Amygdala (tissue), 56 donors: ENCODE measurements at places on chromosomes 3 and 15.

GRCh38 chr3:102525624-102526023 is 90.8 kb downstream of the ZPLD1 start:
- no peak for DNase-seq

GRCh38 chr3:133096900-133097613 is 58.9 kb downstream of the TMEM108 start:
- DNase-seq, result no peak

DNA sequence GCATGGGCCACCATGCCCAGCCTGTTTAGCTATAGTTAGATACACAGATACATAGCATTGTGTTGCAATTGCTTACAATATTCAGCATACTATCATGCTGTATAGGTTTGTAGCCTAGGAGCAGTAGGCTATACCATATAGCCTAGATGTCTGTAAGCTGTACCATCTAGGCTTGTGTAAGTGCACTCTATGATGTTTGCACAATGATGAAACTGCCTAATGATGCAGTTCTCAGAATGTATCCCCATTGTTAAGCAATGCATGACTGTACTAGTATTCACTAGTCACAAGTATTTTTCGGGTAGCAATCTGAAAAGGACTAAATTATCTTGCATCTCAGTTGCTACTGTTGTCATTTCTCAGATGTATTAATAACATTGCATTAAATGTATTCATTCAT is 16.0 kb downstream of the PIGB start:
- DNase-seq, result no peak

- DNase-seq, result no peak
Measured at GRCh38 chr3:153038779-153039178, 123.2 kb upstream of the RAP2B start.

DNA sequence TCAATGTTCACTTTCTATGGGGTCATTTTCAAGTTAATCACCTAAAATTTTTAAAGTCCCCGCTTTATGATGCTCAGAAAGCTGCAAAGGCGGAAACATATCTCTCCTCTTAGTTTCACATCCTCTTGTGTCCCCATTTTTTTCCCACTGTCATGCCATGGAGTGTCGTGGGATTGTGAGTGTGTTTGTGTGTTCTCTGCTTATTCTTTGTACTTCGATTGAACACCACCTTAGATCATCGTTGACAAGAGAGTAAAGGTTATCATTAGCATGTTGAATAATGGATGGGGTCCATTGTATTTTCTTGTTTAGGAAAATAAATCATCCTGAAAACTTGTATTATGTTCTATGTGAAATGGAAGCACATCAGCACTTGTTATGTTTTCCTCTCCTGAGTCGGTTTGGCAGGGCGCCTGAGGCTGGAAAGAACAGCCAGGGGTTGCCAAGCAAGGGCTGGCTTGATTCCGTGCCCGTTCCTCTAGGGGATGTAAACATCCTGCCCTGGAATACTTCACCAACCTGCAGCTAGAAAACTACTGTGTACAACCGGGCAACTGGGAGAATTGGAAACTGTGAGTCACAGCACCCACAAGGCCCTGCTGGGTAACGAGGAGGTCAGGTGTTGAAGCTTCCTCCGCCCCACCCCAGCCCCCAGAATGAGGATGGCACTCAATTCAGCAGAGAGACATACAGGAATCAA is 67.2 kb downstream of the EIF4E3 start:
- DNase-seq, result no peak

DNA sequence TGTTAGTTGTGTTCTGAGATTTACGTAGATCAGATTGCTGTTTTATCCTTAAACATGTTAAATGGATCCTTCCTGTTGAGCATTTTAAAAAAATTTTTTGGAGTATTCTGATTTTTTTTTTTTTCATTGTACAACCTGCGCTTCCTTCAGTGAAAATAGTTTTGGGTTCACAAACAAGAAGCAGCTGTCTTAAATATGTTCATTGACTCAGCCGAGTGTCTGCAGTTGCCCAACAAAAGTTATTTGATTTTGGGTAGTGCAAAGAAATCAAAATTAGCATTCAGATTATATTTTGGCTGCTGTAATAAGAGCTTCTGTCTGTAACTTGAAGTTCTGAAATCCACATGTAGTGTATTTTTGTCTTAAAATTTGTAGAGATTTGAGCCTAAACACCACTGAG is 148.2 kb downstream of the BBX start:
- DNase-seq, result no peak

DNA sequence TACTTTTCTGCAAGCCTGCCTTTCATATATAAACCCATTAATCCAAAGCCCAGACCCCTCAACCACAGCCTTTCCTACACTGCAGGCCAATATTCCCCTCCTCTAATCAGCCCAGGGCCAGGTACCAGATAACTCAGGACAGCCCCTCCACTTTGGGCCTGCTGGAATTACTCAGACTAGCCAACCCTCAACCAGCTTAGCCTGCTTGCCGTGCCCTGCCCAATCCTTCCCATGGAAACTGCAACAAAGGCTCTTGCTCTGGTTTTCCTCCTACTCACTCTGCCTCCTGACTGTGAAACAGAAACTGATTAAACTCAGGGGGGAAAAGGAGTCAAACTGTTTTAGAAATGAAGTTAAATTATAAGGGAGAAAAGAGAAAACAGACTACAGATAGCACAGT is 248.1 kb downstream of the KLF13 start:
- DNase-seq, result no peak

- DNase-seq, result no peak
Measured at GRCh38 chr3:106628407-106628806, 748.8 kb upstream of the CCDC54 start.

DNA sequence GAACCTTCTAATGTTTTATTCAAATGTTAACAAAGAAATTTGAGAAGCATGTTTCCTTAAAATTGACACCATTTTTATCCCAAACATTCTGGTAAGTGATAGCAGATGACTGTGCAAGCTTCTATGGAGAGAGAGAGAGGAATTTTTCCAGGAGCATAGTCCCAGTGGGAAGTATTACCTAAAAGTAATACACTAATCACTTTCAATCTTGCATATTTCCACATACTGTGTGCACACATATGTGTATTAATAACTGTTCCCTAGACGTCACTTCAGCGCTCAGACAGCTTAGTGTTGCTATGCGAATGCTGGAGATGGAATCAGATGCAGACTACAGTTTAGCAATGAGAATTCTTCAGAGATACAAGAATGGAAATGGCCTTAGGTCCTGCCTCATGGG is 424.3 kb upstream of the TPRG1 start:
- DNase-seq, result no peak

DNA sequence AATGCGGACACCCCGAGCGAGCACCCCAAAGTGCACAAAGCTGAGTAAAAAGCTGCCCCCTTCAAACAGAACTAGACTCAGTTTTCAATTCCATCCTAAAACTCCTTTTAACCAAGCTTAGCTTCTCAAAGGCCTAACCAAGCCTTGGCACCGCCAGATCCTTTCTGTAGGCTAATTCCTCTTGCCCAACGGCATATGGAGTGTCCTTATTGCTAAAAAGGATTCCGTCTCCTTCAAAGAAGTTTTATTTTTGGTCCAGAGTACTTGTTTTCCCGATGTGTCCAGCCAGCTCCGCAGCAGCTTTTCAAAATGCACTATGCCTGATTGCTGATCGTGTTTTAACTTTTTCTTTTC is 5.3 kb downstream of the BHLHE40 start:
- no peak for DNase-seq

- no peak for DNase-seq
Measured at GRCh38 chr3:197104738-197105137, 75.1 kb upstream of the MELTF start.

- no peak for DNase-seq
Measured at GRCh38 chr3:177065285-177066033, 131.8 kb downstream of the TBL1XR1 start.

- no peak for DNase-seq
Measured at GRCh38 chr3:44318891-44319311, 19.7 kb upstream of the TCAIM start.

DNA sequence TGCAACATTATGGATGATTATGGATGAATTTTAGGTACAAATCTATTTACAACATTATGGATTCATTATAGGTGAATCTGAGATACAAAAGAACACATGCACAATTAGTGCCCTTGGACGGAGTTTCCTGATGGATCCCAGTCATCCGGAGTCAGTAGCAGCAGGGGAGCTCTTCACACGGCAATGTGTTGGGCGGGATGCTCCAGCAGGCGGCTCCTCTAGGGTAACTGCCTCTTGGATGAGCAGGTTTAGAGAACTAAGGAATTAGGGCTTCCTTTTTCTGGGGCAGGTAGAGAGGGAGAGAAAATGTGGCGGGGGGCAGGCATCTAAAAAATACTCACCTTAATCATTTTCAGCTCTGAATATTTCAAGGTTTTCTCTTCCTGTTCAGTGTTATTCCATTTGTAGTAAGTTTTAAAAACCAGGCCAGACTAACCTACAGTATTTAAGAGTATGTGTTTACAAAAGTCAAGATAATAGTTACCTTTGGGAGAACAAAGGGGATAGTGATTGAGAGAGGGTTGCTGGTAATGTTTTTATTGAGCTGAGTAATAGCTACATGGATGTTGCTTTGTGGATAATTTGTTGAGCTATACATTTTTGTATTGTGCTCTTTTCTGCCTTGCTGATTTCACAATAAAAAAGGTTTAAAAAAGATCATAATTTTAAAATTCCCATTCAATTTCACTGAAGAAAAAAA is 27.4 kb upstream of the GOLM2 start:
- no peak for DNase-seq

GRCh38 chr3:187878772-187879518 is 133.7 kb upstream of the BCL6 start:
- no peak for DNase-seq

DNA sequence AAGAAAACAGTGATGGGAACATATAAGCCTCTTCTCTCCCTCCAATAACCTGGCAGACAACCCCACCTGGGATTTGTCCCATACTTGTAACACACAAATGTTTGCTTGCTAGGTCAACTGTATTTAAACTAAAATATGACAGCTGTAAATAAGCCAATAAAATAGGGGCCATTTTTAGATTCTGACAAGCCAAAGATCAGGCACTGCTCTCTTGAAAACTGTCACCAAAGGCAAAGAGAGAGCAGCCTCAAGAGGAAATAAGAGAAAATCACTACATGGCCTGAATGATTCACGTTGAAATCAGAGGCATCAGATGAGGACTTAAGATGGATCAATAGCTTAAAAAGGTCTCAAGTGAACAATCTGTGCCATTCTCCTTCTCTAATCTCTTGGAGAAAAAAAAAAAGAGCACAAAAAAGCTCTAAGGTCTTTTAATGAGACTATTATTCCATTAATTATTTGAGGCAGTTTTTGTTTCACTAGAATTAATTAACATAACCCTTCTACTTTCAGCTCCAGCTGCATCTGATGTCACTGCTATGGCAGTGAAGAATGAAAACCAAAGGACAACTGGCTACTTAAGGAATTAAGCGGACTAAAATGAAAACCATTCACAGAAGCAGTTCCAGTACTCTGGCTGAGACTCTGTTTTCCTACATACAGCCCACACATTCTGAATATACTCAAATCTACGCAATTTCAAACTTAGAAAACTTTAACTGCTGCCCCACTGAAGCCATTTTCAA is 19.0 kb downstream of the MYO5A start:
- DNase-seq, result no peak

GRCh38 chr15:67307156-67307555 is 52.6 kb downstream of the IQCH start:
- no peak for DNase-seq

DNA sequence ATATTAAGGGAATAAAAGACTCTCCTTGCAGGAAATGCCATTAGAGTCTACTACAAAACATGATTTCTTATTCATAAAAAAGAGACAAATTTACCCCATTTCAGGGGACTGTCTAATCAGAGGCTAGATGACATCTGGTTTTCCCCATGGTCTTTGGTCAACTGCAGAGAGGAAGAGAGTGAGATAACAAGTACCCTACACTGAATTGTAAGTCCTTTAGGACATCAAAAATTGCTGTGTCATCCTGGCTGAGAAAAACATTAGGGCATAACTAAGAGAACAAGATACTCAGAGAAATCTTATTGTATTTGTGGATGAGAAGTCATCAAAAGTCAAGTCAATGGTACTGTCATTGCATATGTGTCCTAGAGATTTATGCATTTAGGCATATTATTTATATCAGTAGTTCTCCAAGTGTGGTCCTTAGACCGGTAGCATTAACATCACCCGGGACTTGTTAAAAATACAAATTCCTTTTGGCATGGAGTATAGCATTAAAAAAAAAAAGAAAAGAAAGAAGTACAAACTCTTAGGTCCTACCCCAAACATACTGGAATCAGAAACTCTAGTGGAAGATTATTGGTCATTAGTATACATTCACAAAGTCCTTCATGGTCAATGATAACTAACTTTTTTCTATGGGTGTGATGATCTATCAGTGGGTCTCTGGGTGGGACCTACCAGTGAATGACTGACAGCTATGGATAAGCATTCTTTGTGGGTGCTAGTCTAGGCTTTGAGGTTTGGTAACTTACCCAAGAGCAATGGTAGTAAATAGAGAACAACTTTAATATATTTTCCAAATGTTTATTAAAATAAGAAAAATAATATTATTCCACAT is 29.0 kb upstream of the TBC1D5 start:
- DNase-seq, result no peak

- no peak for DNase-seq
Measured at GRCh38 chr3:102106416-102107097, 257.2 kb downstream of the NFKBIZ start.

DNA sequence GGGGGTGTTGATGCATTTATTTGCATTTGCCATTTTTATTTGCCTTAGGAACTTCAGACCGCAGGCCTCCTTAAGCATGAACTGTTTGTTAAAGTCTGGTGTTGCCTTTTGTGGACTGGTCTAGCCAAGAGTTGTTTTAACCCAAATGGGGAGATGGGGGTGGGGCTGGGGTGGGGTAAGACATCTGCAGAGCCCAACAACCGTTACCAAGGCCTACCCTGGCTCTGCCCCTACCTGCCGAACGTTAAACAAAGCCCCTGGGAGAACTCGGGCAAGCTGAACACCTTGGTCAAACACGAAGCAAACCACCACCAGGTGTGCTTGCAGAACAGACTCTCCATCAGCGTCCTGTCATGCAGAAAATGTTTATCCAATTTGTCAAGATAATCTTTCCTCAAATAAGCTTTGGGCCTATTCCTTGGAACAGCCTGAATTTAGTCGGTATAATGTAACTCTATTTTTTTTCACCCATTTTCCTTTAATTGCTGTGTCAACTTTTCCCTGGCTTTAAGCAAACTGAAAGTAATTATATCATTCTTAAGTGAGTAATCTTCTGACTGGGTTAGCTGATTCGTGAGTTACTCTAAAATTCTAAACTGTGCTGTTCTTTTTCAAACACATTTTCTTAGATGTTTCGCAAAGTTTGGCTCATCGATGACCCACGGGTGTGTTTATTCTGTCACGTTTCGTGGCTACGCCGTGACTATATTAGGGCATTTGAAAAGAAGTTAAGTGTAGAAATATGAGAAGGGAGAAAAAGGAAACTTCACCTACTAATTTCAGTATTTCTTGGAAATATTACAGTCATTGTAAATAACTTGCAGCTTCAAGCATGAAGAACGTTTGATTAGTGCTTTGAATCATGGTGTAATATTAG is 127.6 kb downstream of the SOX2 start:
- no peak for DNase-seq

DNA sequence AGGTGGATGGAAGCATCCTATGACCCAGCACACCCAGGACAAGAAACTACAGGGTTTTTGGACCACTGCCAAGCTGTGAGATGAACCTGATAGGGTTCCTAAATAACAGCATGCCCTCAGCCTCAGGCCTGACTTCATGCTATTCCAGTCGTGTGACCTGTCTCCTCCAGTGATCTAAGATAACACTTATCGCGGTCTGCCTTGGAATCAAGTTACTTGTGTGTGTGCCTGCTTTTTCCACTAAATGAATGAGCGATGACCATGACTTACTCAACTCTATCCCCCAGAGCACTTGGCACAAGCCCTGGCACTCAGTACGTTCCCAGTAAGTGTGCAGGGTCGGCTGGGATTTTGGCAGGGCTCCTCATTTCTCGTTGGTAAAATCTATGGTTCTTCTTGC is 172.7 kb upstream of the TP63 start:
- DNase-seq, result no peak
